ENCODE measurements at places on chromosomes 6 and 20.

DNA sequence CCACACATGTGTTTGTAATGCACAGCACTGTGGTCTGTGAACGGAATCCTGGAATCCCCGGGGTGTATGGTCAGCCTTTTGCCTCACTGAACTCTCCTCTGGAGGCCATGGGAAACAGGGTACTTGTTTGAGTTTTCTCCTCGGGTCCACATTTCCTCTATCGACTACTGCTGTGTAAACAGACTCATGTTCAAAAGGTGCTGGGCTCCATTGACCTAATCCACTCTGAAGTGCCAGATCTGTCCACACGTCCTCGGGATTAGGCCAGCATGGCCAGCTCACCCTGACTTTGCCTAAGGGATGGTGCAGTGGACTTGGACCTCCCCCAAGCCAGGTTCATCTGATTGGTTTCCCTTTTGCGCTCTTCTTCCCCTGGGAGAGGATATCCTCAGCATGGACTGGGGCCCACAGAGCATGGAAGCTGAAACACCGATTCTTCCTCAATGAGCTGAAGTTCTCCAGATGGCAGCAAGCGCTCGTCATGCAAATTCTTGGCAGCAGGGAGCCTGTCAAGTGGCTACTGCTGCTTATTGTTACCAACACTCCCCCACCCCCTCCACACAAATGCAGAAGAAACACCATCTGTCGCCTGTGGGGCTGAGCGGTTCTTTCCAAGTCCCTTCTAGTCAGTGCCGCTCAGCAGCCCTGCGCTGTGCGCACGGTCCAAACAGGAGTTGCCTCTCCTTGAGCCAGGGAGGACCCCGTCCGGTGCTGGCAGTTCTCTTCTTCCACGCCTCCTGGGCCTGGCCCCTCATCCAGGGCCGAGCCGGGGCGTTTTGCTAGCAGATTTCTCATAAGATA lies 292.6 kb upstream of the MARCKS start:
- DNase-seq, result peak; percentile 2

GRCh38 chr6:73369563-73369962 lies at the start of gene OOEP:
Gene OOEP, minus strand, starts transcription at chr6:73369897. Its CDS starts 105 bp downstream, at chr6:73369792.
- no peak for DNase-seq

DNA sequence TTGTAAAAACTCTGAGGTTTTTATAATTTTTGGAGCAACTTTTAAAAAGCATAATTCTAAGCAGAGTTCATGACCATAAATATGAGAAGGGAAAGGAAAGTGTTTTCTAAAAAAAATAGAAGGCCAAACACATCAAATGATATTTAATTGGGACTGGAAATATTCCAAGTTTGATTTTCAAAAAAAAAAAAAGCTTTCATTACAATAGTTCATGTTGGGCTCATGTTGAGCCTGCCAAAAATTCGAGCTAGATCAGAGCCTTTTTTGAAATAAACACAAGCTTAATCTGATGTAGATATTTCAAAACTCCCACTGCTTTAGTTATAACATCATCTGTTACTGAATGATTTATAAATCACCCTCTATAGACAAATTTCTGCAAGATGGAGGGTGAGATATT lies 163.4 kb upstream of the DEFB112 start:
- no peak for DNase-seq

- DNase-seq, result no peak
Observed at GRCh38 chr6:7479801-7480266, 61.6 kb upstream of the DSP start.

DNA sequence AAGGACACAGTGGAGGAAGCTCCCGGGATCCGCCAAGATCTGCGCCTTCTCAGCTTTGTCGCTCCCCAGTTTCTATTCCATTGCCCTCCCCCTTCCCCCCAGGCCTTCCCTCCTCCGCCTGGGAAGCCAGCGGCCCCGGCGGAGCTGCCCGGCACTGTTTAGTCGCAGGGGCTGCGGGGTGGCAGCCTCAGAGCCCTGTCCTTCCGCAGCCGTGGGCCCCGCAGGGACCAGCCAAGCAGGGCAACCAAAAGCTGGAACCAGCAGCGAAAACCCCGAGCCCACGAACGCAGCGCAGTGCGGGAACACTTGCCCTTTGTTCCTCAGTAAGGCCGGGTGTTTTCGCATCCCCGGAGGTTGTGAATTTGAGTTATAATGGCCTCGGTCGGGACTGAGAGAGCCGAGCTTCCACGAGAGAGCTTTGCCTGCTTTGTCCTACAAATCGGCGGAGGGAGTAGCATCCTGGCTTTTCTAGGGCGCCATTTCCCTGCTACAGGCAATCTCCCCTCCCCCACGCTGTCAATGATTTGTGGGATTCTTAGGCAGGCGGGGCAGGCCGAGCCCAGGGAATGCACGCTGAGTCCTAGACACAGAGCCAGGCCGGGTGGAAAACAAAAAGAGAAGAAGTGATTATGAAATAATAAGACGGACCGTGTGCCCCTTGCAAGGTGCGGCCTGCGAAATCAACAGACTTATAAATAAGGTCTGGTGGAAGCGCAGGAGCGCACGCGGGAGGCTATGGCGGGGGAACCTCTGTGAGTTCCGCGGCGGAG lies 4.0 kb upstream of the TUBB2B start:
- DNase-seq, result no peak

- no peak for DNase-seq
Observed at GRCh38 chr6:33112148-33112547, 36.4 kb downstream of the HLA-DPB1 start.

DNA sequence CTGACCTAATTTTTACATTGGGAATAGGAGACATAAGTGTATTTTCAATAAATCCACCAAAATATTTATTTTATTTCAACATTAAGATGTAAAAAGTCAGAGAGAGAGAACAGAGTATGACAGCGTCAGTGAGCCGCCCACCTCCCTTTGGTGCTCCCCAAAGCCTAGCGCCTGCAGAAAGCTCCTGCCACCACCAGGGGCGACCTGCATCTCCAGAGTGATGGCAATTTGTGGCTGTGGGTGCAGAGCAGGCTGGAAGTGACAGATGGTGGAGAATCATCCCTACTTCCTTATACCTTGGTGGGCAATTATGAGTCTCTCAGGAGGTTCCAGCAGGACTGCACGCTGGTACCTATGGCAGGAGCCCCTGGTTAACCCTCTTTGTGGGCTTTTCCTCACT lies 87.3 kb downstream of the PTPRT start:
- no peak for DNase-seq
